ENCODE measurements at places on chromosomes 6 and 20.

DNA sequence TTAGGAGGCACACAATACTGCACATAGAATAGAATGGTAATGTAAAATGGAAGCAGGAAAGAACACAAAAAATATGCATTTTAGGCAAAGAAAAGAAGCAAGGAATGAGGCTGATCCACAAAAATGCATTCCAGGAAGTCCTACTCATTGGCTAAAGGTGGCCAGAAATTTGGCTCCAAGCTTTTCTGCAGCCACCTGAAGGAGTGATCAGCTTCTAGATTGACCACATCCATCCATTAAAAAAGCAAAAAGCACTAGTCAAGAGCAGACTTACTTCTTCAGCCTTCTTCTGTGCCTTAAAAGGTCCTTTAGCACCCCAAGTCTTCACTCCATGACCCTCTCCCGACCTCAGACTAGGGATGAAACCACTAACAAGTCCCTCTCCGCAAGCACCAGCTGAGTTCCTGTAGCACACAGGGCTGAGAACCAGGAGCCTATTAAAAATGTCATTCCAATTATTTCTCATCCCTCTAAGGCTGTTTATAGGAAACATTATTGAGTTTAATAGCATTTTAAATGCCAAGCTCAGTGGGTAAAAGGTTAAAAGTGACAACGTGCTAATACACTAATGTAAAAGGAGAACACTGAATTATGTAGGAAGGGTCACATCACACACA, 36.5 kb downstream of the TRAM2 start:
- DNase-seq, result no peak

GRCh38 chr20:22307409-22307808, 277.0 kb downstream of the FOXA2 start:
- no peak for DNase-seq

DNA sequence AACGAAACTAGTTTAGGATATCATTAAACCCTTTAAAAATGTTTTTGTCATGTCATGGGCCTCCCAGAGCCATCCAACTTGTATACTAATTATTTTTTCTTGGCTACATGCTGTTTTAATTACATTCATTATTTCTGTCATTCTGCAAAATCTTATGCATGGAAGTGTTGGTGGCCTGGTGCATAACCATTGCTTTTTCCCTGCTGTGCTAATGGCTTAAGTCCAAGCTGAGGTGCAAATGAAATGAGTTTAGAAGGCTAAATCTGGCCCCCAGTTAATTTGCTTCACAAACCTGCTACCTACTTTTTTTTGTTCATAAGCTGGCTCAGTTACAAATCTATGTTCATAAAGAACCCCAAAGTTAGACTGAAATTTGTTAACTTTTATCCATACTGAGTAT, 1249.9 kb downstream of the EPHA7 start:
- DNase-seq, result no peak

DNA sequence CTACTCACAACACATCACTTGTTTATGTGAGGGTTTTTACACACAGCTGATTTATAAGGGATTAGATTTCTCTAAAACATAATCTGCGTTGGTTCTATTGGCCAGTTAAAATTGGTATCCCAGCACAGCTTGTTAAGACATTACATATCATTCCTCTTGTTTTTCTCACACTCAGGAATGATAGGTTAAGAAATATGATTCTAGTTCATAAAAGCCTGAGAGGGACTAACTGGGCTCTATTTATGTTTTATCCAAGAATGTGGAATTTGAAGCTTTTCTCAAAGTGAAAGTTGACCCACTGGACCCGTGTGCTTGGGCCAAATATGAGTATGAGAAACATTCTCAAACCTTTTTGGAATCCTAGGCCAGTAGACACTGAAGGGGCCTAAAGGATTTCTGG, 117.3 kb downstream of the TMEM170B start:
- no peak for DNase-seq

DNA sequence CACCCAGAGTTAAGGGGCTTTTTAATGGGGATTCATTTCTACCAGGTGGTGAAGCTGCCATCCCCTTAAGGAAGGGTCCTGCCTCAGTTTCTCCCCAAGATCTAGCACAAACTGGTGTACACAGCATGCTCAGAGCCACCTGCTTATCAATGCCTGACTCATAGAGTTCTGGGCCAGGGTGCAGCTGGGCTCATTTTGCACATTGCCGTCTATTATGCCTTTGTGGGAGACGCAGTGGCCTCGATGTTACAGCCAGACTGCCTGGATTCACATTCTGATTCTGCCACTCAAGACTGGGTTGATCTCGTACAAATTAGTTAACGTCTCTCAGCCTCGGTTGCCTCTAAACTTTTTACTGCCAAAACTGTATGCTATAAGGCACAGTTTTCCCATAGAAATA, 365.7 kb downstream of the ZFAND3 start:
- no peak for DNase-seq

GRCh38 chr6:44059359-44060346, 67.6 kb downstream of the MRPL14 start:
- DNase-seq, result no peak

All from stimulated activated CD8-positive, alpha-beta memory T cell treated with anti-CD3 and anti-CD28 coated beads, Interleukin-15, amount 100 ng/mL, for 4 hours (primary cell).